ENCODE measurements at places on chromosomes 4 and X.

DNA sequence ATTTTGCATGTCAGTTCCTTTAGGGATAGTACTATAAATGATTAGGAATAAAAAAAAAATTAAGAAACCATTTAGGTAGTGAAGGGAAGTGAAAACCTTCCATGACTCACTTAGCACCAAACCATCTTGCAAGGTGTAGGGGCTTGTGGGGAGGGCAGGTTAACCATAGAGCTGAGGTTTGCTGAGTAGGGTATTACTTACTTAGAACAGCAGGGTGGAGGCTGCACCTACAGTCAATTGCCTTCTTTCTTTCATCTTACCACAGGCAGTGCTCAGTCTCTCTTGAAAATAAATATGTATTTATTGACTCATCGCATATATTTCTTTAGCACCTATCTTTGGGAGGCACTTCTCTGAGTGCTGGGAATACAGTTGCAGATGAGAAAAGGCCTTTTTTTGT lies 104.9 kb upstream of the GIMD1 start:
- DNase-seq: no peak

DNA sequence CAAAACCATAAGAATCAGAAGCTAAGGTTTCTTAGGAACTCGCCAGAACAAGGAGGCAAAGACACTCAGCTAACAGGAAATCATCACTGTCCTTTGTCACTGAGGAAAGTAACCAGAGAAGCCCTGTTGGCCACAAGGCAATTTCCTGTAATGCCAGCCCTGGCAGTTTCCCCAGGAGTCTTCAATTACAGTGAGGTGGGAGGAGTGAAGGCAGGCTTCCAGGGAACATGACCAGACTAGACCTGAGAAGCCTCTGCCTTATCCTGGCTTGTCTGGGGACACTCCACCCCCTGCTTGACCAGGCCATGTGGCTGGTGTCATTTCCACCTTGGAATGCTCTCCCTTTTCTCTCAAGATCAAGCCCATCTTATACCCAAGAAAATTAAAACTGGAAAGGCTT lies 125.3 kb downstream of the COL4A6 start:
- no peak for DNase-seq

DNA sequence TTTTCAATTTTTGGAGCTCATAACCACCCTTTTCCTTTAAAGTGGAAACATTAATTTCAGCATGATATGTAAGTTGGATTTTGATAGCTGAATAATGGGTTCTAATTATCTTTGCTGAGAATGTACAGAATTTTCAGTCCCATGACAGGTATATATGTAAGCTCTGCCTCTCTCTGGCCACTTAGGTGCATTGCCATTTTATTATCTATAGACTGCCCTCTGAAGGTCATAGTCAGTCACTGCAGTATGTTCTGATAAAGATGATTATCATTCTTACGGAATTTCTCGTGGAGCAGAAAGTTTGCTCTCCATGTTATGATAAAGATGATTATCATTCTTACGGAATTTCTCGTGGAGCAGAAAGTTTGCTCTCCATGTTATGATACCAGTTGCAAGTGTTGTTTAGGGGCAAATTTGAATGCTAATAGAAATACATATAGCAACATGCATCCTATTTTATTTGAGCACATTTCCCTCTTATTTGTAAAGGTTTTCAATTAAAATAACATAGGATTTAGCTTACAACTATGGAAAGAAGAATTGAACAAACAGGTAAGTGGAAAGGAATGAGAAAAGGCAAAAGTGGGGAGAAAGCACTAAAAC lies 10.4 kb downstream of the AFP start:
- DNase-seq: no peak

DNA sequence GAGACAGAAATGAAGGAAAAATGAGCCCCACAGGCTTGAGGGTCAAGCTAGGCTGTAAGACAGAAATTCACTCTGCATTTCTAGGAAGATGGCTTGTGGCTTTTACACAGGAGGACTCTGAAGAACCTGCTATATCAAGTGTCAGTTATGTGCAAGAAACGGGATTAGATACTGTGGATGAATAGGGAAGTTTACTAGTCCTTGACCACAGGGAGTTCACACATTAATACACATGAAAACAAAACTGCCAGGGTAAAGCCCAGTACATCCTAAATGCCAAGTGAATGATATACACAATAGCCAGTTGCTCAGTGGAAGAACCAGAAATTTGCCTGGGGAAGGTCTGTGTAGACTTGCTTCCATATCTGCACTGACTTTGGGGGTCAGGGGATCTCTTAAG lies 53.5 kb downstream of the TMEM131L start:
- no peak for DNase-seq

DNA sequence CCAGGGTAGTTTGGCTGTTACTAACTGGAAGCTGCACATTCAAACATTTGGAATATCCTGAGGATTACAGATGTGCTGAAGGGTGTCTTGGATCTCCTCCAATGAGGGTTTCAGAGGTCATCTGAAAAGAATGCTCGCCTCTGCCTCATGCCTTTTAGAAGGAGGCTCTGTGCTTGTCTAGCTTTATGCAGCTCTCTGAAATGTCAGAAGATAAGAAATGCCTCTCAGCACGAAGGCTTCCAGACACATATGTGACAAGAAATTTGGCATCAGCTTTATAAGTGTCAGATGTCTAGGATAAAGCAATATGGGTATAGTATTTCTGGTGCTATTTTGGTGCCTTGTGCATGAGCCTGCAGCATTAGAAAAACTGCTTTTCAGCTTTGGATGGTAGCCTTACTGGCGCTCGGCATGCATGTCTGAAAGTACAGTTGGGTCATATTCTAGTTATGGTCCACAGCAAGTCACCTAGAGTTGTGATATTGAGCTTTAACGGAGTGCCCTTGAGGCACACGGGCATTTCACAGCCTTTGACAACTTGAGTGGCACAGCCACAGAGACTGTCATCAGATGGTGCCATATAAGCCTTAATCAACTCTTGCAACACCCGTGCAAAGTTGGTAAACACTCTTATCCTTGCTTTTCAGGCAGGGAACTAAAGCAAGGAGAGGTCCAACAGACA lies 70.8 kb upstream of the PGRMC2 start:
- DNase-seq: no peak

DNA sequence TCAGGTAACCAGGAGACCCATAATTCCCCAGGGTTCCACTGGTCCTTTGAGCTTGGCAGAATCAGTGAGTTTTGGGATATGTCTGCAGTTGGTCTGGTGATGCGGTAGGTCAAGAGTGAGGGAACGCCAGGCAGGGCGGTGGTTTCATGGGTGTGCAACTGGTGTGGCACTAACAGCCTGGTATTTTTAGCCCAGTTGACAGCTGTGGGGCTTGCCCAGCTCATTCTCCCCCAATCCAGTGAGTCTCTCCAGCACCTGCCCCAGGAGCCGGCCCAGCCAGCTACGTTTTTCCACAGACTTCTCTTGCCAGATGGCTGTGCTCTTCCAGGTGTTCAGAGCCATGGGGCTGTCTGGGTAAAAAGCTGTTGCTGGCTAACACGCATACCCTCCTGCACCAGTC lies 1019.9 kb downstream of the CCSER1 start:
- no peak for DNase-seq

GRCh38 chr4:95531141-95531540 lies 17.6 kb downstream of the UNC5C start:
- no peak for DNase-seq

DNA sequence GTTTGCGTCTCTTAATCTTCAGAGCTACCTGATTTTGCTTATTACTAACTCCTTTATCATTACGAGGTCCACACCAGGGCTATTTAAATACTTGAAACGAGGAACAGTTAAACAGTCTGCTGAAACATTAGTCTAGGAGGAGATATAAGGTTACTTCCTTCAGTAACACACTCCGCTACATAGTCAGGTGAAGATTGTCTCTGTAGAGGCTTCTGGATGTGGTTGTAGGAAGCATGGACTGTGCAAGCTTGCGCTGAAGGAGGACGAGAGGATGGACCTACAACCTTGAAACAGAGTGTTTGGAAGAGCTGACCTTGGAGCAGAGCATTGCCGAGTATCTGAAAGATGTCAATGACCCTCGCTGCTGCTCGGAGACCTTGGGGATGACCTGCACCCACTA lies at the start of gene CLRN2:
Gene CLRN2 (plus strand): TSS at position 301 of the 400 bp plus-strand sequence. CDS start 102 bp downstream, outside the sequence.
- DNase-seq: no peak

DNA sequence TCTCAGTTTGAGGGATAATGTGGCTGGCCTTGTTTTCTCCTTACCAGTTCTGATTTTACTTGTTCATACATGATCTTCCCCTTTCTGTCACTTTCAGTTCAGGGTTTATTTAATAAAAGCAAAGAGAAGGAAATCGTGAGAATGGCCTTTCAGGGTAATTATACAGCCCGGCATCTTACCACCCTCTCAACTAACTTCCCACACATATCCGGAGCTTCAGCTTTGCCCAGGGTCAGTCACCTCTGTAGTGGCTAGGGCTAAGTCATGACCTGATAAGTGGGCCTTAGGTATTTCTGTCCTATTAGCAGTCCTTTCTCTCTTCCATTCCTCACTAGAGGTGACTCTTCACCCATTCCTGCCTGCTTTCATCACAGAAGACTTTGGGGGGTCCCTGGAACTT lies 15.8 kb downstream of the TRPC5 start:
- DNase-seq: no peak

GRCh38 chrX:136941396-136942337 lies 61.1 kb upstream of the RBMX start:
- no peak for DNase-seq

- DNase-seq: no peak
Observed at GRCh38 chrX:133602881-133603280, 187.6 kb upstream of the GPC4 start.

GRCh38 chrX:151386838-151387459 lies 10.1 kb upstream of the VMA21 start:
- no peak for DNase-seq

DNA sequence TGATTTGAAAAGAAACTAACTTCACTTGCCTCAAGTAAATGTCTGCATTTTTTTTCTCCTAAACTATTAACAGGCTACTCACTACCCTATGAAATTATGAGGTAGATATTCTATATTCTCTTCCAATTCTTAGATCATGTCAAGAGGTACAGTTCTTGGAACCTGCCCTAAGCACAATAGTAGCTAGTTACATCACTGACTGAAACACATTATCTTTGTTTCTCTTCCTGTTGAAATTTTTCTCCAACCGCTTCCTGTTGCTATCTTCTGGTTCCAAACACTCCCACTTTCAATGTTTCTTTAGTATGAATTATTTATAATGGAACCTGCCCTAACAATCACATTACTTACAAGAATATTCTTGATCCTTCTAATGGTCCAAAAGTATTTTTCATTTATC lies 5.0 kb upstream of the BANK1 start:
- no peak for DNase-seq

GRCh38 chrX:124282580-124282979 lies 49.9 kb upstream of the TEX13D start:
- no peak for DNase-seq
